PC-3 (cell line): ENCODE measurements at places on chromosomes 3 and 15.

DNA sequence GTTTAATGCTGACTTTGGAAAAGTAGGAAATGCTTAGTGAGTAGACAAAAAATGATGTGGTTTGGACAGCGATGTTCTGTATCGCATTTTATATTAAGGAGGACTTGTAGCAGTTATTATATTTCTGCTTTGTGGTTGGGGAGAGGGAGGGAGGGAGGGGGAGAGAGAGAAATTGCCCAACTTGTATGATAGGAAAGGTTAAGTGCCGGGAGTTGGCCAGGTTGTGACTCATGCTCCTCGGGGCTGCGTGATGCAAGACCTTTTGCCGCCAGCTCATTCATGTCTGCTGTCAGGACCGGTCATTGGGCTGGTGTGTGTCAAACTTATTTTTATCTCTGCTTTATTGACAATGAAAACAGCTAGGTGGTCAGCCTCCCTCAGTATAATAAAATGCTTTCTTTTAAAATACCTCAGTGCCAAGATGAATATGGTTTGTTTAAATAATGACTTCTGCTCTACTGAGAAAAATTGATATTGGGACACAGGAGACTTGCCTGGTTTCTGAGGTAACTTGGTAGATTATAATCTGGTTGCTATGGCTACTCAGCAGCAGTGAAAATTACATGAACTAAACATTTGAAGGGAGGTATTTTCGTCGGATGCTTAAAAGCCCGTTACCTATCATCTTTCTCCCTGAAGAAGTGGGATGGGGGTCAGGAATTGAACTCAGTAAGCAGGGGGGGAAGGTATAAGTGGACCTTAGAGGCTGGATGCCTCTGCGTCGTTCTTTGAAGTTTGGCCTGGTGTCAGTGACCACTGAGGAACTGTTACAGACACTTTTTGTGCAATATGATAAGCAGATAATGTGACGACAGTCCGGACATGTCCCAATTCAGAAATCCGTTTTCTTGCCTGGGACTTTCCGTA lies 90.7 kb downstream of the FNDC3B start:
- peak; percentile 98 for DNase-seq

DNA sequence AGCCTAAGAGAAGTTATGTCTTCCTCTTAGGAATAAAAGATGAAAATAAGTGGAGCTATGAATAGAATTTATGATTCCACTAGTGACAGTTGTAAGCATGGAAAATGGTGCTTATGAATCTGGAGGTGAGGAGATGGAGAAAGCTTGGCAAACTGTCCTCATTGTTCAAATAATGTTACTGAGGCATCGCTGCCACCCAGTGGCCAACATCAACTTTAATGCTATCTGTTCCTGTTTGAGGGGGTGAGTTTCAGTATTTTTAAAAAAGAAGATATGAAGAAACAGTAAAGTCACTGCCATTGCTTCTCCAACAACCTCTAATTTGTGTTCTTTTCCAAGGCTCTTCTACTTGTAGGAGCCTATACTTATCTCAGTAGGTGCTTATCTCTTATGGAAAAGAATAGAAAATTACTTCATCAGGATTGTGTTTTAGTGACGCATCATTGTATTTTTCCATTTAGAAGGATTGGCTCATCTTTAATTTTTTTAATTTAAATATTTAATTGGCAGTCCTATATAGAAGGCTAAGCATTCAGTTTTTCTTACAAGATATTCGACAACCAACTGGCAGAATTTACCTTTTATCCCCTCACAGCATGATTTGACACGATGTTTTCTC lies 260.4 kb upstream of the P2RY1 start:
- DNase-seq: peak; percentile 66

DNA sequence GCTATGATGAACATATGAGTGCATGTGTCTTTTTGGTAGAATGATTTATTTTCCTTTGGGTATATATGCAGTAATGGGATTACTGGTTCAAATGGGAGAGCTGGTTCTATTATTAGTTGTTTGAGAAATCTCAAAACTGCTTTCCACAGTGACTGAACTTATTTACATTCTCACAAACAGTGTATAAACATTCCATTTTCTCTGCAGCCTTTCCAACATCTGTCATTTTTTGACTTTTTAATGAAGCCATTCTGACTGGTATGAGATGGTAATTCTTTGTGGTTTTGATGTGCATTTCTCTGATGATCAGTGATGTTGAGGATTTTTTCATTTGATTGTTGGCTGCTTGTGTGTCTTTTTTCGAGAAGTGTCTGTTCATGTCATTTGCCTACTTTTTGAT lies 1124.2 kb downstream of the NAALADL2 start:
- DNase-seq: no peak

DNA sequence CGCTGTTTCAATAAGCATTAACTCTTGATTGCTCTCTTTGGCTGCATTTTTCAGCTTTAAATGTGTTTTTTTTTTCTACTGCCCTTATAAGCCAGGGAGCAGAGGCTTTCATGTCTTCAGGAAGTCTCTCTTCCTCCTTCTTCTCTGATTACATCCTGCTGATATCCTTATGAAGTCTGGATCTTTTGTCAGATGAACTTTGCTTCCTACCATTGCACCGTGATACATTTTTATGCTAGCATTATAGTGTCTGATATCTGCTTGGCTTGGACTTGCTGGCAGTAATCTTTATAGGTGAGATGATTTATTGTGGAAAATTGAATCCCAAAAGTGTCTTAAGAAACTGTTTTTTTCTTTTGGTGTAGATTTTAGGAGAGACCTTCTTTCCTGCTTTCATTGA lies 160.4 kb upstream of the CFAP20DC start:
- no peak for DNase-seq

- DNase-seq: no peak
These were observed 41.4 kb upstream of the FLNB start for GRCh38 chr3:57966829-57967228.

DNA sequence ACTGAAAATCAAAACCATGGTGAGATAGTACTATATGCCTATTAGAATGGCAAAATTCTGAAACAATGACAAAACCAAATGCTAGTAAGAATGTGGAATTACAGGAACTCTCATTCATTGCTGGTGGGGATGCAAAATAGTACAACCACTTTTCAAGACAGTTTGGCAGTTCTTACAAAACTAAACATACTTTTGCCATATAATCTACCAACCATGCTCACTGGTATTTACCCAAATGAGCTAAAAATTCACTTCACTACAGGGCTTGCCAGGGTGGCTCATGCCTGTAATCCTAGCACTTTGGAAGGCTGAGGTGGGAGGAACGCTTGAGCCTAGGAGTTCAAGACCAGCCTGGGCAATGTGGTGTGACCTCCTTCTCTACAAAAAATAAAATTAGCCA lies 40.0 kb downstream of the MYO9A start:
- no peak for DNase-seq

GRCh38 chr3:152268555-152269055 lies at the start of gene MBNL1:
TSS of gene MBNL1 (plus strand) at chr3:152268929. CDS start at chr3:152300194, 31,265 bp downstream.
- peak; percentile 79 for DNase-seq

DNA sequence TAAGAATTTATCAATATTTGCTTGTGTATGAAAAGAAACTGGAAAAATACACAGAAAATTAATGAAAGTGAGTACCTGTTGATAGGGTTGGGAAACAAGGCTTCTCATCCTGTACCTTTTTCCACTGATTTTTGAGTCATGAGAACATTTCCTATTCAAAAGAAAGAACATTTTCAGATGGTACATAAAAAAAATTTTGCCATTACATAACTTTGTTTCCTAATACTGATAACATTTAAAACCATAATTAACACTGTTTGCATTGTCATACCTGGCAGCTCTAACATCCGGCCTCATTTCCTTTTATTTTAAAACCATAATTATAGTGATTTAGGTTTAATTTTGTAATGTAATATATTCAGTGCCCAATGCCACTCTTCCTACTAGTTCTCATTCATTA lies 11.7 kb downstream of the NKTR start:
- no peak for DNase-seq

GRCh38 chr3:183447206-183448001 lies 19.0 kb upstream of the MCF2L2 start:
- DNase-seq: peak; percentile 90

DNA sequence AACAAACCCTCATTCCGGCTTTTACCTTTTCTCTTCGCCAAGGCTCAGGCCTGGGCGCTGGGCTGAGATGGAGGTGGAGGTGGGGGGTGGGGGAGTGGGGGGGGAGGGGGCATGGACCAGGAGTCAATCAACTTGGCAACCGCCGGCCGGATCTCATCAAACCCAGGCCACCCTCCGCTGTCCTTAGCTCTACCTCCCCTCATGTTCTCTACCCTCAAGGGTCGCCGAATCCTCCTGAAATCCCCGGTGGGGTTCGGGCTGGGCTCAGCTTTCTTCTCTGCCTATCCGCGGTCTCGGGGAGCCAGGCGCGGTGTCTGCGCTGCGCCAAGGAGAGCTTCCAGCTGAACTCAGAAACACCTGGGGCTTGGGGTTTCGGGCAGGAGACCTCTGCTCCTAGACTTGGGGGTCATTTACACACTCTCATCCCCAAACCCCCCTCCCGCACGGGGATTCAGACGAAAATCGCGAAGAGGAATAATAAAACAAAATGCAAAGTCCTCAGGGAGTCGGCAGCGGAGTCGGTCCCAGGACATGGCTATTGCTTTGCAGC lies 2.5 kb downstream of the ONECUT1 start:
- no peak for DNase-seq

DNA sequence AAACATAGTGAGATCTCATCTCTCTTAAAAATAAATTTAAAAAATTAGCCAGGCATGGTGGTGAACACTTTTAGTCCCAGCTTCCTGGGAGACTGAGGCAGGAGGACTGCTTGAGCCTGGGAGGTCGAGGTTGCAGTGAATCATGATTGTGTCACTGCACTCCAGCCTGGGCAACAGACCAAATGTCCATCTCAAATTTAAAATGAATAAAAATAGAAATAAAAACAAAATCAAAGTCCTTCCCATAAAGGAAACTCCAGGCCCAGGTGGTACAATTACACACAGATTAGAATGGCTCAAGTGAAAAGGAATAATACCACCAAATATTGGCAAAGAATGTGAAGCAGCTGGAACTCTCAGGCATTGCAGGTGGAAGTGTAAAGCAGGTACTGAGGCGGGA lies 19.3 kb upstream of the ATP10A start:
- DNase-seq: peak; percentile 42

GRCh38 chr15:64501396-64501715 lies 41.0 kb downstream of the ZNF609 start:
- DNase-seq: no peak

DNA sequence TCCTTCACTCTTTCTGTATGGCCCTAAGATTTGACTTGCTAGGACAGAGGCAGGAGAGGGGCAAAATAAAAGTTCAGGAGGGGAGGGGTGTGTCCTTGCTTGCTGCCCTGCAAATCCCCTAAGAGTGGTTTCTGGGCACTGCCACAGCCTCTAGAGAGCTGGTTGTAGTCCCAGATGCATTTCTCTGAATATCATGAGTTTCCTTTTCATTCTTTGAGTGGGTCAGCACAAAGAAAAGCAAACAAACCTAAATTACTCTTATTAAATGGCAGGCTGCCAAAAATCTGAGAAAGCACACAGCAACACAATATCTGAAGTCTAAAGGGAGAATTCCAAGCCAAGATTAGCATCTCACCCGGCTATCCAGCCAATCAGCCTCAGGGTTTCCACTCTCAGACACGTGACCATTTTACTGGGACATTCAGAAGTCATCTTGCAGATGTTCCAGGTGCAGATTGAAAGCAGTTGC lies 919.3 kb downstream of the TUSC7 start:
- peak; percentile 36 for DNase-seq

GRCh38 chr3:185089343-185089742 lies 63.5 kb downstream of the C3orf70 start:
- peak; percentile 25 for DNase-seq

DNA sequence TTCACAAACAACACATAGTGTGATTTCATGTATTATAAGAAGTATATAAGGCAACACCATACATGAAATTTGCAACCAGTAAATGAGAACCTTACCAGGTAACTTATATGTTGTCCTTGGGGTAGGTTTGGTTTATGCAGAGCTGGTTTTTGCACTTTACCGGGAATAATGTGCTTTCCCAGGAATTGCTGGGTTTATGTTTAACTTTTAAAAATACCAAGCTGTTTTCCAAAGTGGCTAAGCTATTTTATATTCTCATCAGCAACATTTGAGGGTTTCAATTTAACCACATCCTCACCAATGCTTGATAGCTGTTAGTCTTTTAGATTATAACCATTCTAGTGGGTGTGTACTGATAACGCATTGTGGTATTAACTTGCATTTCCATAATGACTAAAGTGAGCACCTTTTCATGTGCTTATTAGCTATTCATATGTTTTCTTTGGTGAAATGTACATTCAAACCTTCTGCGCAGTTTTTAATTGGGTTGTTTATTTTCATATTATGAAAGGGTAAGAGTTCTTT lies 71.6 kb downstream of the KY start:
- DNase-seq: no peak

DNA sequence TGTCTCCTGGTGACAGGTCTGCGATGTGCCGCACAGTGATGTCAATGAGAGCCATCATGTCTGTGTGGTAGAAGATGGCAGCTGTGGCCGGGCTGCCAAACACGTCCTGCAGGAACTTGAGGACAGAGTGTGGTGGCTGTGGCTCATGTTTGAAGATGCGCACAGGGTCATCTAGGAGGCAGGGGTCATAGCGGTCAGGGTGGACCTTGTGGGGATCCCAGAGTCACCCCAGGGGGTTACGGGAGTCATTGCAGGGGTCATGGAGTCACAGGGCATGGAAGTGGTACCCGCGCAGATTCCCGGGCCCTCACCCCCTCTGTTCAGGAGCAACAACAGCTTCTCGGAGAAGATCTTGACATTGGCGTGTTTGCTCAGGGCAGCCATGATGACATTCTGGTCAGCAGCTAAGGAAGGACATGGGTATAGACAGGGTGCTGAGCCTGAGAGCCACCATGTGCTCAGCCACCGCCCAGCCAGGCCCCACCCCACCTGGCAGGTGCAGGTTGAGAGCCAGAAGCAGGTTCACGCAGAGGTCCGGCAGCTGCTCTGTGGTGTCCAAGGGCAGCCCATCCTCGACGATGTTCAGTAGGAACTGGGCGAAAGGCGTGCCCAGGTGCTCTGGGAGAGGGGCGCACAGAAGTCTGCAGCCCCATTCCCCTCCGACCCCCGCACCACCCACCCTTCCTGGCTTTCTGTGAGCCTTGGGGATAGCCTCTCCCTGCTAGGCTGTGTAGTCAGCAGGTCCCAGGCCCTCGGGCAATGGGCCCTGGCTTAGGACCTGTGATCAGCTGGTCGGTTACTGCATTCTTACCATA lies 6.9 kb downstream of the NCKIPSD start:
- DNase-seq: no peak
